ENCODE measurements at places on chromosomes 1 and 21. TPM values are rescaled to one million over a fixed set of nuclear protein-coding genes. Genes with fewer than 3 reads are reported as not detected.

- peak; percentile 79 for DNase-seq
Measured at GRCh38 chr1:63148825-63149645, 173.3 kb upstream of the FOXD3 start.

GRCh38 chr1:43569175-43569574, 38.5 kb downstream of the PTPRF start:
- DNase-seq = no peak

The CBR1 gene
- total RNA-seq = 84.8 TPM

GRCh38 chr1:222377428-222378088, 170.3 kb downstream of the HHIPL2 start:
- DNase-seq = no peak

The NKAIN1 gene
- 1.4 TPM for total RNA-seq

DNA sequence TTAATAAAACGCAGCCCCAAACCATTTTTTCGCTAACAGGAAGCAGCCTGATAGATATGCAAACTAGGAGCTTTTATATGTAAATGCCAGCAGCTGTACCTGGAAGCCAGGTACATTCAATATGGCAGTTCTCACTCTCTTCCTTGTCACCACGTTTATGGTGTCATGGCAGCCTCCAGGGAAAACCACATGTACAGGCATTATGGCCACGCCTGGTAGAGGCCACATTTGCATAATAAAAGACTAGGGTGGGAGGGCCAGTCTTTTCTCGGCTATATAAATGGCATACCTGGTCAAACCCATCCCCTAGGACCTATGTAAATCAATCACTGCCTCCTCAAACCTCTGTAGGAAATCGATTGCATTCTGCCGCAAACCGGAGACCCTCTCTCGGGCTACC, 247.5 kb downstream of the NEGR1 start:
- DNase-seq = no peak

The PROK1 gene
- total RNA-seq = not detected

GRCh38 chr1:29279406-29279805, 43.1 kb downstream of the PTPRU start:
- DNase-seq = no peak

DNA sequence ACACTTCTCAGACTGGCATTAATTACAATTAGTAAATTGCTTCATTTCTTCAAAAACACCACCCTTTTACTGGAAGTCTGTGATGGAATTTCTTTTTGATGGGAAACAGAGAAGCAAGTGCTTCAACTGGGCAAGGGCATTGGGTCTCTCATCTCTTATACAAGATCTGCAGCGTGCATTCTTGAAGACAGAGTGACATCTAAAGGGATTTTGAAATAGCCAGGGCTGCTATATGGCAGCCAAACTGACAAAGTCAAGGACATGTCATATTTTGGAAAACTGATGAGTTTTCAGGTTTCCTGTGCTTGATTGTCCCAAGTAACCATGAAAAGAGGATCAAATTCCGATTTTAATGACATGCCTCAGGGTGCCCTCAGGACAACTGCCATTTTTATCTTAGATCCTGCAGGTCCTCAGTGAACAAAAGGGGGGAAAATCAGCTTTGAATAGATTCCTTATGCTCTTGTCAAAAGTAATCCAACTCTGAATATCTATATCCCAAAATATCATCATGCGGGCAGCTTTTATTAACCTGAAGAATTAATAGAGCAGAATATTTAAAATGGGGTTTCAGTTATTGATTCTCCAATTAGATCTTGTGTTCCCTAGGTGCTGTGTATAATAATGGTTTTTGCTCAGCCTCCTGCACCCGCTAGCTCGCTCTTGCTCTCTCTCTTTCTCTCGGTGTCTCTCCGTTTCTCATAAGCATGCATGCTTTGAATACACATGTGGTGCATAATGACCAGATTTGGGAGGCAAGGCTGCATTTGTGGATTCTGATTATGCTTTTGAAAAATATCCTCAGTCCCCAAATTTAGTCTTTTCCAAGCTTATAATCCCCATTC, 221.8 kb downstream of the TTLL7 start:
- no peak for DNase-seq

The ETV3 gene
- 46.1 TPM for total RNA-seq

GRCh38 chr1:168535536-168535935, 8.3 kb downstream of the XCL2 start:
- DNase-seq = no peak

GRCh38 chr1:119556423-119556822, 49.4 kb downstream of the HSD3B1 start:
- DNase-seq = no peak

Data from A673 (cell line).